ENCODE measurements at places on chromosomes 5 and 9. TPM values are rescaled to one million over a fixed set of nuclear protein-coding genes. Genes with fewer than 3 reads are reported as not detected.

RLN2 gene
- polyA plus RNA-seq: not detected

GFI1B gene
- polyA plus RNA-seq: 0.05 TPM

CD74 gene
- 280 TPM for polyA plus RNA-seq

IL3 gene
- polyA plus RNA-seq: not detected

NEUROG1 gene
- not detected for polyA plus RNA-seq

AGXT2 gene
- polyA plus RNA-seq: 0.15 TPM

UBTD2 gene
- polyA plus RNA-seq: 29.2 TPM

IFNA13 gene
- polyA plus RNA-seq: 0.12 TPM
